ENCODE measurements at places on chromosomes 7 and 10.

- DNase-seq = no peak
These were observed 376.4 kb downstream of the HTR7 start for GRCh38 chr10:90481326-90481923.

GRCh38 chr7:12757443-12757842, 70.0 kb downstream of the ARL4A start:
- no peak for DNase-seq

DNA sequence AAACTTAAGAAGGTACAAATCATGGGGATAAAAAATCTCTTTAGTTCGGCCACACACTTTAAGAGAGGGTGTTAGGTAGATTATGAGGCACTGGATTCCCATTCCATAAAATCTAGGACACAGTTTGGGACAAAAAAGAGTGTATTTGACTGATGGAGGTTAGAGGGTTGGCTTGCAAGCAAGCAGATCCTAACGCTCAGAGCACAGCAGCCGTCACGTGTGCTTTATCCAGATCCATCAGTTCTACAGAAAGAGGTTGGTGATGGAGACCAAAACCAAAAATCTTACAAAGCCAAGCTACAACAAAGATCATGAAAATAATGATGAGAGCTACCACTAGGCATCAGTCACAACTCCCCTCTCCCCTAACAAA, 549.4 kb downstream of the TNS3 start:
- no peak for DNase-seq

DNA sequence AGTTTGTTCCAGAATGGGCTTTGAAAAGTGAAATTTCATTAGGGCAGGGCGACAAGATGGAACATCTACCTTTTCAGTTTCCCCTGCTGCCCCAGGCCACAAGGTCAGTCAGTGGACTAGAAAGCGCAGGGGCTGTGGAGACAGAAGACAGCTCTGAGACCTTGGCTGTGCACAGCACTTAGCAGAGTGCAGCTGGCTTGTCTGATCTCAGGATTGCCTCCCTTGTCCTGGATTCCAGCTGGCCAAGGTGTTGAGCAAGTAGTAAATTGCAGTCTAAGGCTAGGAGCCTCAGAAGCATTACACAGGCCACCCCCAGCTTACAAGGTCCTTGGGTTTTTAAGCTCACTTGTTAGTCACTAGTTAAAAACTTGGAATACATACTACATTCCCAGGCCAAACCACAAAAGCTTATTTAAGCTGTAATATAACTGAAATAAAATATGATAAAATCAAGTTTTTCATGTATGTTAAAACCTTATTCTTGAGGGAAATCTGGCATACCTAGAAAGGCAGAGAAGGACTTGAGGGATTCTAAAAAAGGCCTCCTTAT, 67.3 kb upstream of the NPY start:
- DNase-seq = no peak

- no peak for DNase-seq
These were observed 26.7 kb upstream of the FGFR2 start for GRCh38 chr10:121624836-121625486.

DNA sequence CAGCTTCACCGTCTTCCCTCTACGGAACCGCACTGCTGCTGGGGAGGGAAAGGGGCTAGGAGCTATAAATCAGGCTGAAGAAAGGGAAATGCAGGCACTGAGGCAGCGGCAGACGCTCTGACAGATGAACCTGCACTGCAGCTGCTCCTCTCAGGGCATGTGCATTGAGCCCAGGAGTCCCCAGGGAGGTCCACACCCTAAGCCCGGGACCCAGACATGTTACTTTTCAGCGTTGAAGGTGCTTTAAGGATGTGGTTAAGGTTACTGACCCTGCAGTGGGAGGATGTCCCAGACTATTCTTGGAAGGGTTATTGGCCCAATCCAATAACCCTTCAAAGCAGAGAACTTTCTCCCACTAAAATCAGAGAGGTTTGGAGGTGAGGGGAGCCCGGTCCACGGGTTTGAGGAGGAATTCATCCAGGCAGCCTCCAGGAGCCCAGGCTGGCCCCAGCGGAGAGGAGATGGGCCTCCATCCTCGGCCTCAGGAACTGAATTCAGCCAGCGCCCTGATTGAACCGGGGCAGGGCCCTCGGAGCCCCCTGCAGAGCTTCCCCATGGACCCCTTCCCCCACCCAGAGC, 75.4 kb downstream of the ADARB2 start:
- no peak for DNase-seq

- no peak for DNase-seq
These were observed 152.8 kb downstream of the CUBN start for GRCh38 chr10:16976803-16977202.

DNA sequence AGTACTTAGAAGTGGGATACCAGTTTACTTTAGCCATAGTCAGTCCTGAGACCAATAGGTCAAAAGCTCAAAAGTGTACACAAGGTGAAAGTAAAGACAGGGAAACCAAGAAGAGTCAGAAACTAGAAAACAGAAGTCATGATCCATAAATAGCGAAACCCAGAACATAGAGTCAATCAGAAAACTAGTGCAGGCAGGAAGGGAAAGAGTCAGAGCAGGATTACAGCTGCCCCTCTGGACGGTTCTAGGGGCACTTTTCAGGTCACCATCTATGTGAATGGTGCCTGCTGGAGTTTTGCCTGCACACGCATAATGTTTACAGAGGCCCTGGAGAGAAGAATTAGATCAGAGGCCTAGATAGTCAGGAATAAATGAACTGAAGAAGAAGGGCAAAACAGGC, 22.4 kb upstream of the DMTF1 start:
- no peak for DNase-seq

- no peak for DNase-seq
These were observed 31.2 kb downstream of the CFAP69 start for GRCh38 chr7:90276033-90276728.

- no peak for DNase-seq
These were observed 722.4 kb upstream of the AUTS2 start for GRCh38 chr7:68875857-68876256.

GRCh38 chr7:105940109-105940508, 23.0 kb upstream of the CDHR3 start:
- DNase-seq = no peak

DNA sequence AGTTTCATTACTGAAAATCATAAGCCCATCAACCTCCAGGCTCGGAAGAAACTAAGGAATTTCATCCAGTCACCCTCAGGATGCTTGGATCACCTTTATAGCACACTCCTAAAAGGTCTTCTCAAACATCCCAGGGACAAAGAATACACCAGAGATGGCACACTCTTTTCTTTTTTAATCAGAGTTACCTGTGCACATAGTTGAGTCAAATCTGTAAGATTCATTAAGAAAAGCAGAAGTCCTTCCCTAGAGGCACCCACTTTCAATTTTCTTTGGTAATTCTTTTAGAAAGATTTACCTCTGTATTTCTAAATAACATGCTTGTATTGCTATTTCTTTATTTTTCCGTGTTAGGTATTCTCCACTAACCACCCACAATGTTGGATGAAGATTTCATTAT, 50.6 kb upstream of the IL6 start:
- no peak for DNase-seq

GRCh38 chr10:33293531-33294170, 40.8 kb downstream of the NRP1 start:
- DNase-seq = no peak

DNA sequence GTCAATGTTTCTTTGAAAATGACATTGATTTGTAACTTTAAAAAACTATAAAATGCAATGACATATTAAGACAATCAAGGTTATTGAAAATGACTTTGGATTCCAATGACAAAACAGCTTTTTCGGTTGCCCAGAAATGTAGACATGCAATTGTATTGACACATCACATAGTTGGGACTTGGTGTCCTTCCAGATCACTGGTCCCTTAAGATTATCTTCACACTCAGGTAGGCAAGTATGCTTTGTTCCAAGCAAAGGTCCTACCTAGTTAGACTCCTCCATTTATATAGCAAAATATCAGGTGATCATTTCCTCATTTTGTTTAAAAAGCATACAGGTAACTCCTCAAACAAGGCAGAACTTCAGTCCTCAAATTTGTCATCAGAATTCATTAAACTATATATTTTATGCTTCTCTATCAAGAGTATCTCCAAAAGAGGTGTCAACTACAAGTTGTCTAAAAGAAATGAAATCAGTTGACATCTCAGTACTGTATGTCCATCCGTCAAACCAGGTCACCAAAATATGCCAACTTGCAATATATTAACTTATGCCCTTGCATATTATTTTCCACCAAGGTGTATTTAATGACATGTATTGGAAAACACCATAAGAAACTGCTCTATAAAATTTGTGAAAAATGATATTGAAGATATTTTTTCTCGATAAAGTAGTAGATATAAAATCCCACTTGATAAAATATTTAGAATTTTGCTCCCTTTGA, 64.6 kb downstream of the TSPAN12 start:
- no peak for DNase-seq

DNA sequence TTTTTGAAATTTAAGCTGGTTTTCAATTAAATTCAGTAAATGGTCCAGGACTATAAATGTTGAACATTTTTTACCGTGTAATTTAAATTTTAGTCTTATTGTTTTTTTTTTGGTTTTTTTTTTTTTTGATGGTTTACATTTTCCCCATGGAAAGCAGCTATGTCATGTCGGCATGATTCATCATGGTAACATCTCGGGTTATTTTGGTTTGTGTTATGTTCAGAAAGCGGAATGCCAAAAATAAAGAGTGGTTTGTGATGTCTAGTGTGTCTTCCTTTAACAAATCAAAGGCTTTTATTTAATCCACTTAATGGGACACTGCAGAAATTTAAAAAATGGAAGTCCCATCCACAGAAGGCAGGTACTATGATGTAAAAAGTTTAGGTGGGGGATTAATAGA, 58.5 kb downstream of the TRUB1 start:
- DNase-seq = no peak

- no peak for DNase-seq
These were observed 8.9 kb downstream of the EEPD1 start for GRCh38 chr7:36161996-36162395.

- no peak for DNase-seq
These were observed 613.5 kb downstream of the PTPRN2 start for GRCh38 chr7:157973971-157974677.

- DNase-seq = no peak
These were observed 209.7 kb downstream of the ABCA13 start for GRCh38 chr7:48380921-48381320.

- no peak for DNase-seq
These were observed 115.9 kb upstream of the EEPD1 start for GRCh38 chr7:36037121-36037662.

GRCh38 chr10:108362961-108363360, 1198.5 kb upstream of the SORCS1 start:
- DNase-seq = no peak

DNA sequence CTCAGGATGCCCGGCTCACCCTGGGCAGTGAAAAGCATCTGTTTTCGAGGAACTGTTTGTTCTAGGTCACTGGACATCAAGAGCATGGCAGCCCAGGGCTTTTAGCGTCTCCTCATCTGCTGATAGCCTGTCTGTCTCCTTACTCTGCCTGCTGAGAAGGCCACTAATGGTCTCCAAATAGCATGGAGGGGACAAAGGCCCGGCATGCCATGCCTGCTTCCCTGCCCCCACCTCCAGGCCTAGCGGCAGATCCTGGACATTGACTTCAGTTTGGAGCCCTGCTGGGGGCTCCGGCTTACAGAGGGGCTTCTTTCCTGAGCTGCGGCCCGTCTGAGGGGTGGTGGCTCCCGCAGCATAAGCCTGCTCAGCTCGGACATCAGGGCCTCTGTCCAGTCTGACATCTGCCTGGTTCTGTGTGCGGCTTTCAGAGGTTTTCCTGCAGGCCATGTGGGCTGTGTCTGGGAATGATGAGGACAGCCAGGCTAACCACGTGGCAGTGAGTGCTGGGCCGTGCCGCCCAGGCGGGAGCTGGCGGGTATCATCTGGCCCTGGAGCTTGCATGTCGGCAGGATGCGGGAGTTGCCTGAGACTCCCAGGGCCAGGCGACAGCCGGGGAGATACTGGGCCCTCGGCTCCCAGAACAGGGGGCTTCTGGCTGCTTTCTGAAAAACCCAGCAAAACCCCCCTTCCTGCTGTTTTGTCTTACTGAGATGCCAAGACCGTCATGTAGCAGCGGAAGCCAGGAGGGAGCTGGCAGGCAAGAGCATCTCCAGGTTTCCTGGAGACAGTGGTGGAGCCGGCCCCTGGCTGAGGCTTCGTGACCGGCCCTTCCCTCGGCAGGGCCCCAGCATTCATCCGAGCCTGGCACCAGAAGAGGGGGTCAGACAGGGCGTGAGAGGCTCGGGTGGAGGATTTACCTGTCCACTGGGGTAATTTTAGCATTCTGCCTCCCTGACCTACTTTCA, 9.2 kb downstream of the PFKFB3 start:
- no peak for DNase-seq

- no peak for DNase-seq
These were observed 79.3 kb downstream of the INSYN2A start for GRCh38 chr10:127117125-127117524.

- DNase-seq = no peak
These were observed 58.7 kb downstream of the INPP5F start for GRCh38 chr10:119784340-119785067.

DNA sequence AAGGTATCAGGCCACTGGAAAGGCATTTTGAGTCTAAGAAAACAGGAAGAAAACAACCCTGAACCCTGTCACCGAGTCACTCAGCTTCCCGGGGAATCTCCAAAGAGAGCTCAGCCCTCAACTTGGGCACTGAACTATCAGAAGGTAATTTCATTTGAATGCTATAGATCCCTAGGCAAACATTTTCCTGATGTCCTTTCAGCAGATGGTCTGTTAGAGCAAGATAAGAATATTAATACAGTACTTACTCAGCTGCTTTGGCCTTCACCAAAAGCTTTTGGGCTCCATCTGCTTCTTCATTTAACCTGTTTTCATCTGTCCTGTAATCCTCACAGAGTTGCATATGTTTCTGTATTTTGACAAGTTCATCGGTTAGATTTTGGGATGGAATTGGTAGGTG, 34.2 kb upstream of the LAMB1 start:
- DNase-seq = no peak

- no peak for DNase-seq
These were observed 40.1 kb downstream of the PALD1 start for GRCh38 chr10:70518695-70519094.

- DNase-seq = no peak
These were observed 472.6 kb upstream of the CNTNAP2 start for GRCh38 chr7:145643981-145644380.
